Hematopoietic multipotent progenitor cell treated with erythropoietin and hydrocortisone succinate and interleukin-3 and kit ligand, for 8 days (in vitro differentiated cells): ENCODE measurements at places on chromosomes 1 and 21.

GRCh38 chr1:169941982-169942830, 48.5 kb upstream of the SCYL3 start:
- DNase-seq: no peak

DNA sequence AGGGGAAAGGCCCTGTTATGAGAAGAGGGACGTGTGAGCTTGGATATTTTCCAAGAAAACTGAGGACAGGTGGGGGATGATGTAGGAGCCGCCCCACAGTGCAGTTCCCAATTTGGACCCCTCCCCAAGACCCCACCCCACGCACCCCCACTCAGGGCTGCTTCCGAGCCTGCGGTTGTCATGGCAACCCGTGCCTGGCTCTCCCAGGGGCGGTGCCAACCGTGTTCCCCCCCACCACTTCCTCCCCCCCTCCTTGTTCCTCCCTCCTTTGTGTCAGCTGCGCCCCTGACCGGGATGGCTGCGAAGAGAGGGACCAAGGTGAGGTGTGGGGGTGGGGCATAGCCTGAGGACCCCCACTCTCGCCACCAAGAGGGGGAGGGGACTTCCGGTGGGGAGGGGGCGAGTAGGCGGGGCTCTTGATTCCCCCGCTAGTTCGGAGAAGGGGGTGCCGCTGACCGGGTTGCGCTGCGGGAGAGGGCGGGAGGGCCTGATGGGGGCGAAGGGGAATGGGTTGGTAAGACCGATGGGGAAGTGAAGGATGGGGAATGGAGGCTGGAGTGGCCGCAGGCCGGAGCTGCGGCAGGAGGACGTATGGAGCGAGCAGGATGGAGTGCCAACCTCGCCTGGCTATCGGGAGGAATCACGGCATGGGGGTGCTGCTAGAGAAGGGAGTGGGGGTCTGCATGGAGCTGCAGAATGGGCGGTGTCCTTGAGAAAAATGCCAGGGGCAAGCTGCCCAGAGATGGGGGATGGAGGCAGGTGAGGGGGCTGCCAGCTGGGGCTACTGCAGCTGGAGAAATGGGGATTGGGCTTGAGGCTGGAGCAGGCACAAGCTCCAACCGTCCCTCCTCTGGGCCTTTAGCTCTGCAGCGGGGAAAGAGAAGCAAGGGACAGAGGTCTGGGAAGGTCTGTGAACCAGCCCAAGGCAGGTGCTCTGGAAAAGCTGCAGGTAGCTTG, 953 bp downstream of the TRIM46 start:
- DNase-seq: peak; percentile 30

GRCh38 chr1:59322814-59323213, 25.9 kb downstream of the FGGY start:
- DNase-seq: no peak

DNA sequence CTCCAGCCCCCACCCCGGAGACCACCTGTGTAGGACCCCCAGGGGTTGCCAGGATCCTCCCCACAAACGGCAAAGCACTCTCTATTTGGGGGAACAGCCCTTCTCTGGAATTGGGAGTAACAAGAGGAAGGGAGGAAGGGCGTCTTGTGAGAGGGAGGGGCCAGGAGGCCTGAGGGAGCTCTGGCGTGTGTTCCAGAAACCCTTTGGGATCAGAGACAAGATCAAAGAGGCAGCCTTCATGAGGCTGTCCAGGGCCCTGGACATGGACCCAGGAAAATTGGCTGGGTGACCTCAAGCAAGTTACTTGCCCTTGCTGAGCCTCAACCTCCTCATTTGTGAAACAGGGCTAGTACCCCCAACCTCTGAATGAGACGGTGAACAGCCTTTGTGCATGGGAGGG, 18.1 kb upstream of the ECE1 start:
- DNase-seq: no peak

- no peak for DNase-seq
These were observed 56.7 kb upstream of the B3GALT5 start for GRCh38 chr21:39555911-39556590.

GRCh38 chr1:96104906-96105305, 616.7 kb upstream of the PTBP2 start:
- DNase-seq: no peak

DNA sequence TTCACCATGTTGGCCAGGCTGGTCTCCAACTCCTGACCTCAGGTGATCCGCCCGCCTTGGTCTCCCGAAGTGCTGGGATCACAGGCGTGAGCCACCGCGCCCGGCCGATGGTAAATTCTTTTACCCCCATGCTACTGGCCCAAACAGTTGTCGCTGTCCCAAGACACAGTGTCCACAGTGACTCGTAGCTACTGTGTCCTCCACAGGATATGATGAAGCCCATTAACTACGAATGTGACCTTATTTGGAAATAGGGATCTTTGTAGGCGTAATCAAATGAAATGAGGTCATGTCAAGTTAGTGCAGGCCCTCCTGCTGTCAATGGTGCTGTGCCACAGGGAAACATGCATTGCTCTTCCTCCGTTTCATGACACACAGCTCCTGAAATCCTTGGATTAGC, 8.5 kb downstream of the FNDC10 start:
- no peak for DNase-seq

DNA sequence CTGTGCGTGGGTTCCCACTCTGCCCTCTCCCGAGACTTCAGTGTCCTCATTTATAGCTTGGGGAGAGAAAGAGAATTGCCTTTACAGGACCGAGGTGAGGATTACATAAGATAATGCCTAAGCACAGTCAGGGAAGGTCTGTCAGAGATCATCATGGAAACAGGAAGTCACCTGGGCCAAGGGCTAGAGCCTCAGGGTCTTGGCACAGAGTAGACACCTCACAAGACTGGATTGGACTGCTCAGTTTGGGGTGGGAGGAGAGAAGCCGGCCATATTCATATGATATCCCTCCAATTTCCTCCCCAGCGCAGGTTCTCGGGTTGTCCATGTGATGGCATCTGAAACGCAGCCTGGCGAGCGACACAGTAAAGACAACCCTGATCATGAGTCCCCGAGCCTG, 3.8 kb downstream of the CNR2 start:
- DNase-seq: no peak

GRCh38 chr1:112298558-112298957, 97.5 kb upstream of the CTTNBP2NL start:
- peak; percentile 56 for DNase-seq

DNA sequence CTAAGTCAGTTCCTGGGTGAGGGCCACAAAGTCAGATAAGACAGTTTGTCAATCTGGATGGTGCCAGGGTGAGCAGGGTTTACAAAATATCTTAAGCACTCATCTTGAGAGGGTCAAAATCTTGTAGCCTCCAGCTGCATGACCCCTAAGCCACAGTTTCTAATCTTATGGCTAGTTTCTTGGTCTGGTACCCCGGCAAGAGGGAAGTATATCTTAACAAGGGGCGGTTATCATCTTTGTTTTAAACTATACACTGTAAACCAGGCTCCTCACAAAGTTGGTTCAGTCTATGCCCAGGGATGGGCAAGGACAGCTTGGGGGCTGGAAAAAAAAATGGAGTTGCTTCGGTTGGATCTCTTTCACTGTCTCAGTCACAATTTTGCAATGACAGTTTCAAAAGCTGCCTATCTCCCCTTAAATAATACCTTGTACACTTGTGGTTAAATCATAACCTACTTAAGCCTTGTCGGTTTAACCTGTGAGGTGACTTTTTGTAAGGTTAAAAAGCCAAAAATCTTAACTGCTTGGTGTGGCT, 7.8 kb upstream of the CD46 start:
- DNase-seq: peak; percentile 66

GRCh38 chr1:147099192-147099591, 73.1 kb downstream of the PRKAB2 start:
- DNase-seq: no peak

GRCh38 chr1:82013702-82014101, 213.0 kb downstream of the ADGRL2 start:
- no peak for DNase-seq

- DNase-seq: no peak
These were observed 53.1 kb downstream of the DIPK1A start for GRCh38 chr1:92907949-92908684.

- no peak for DNase-seq
These were observed 555.2 kb downstream of the LMO4 start for GRCh38 chr1:87883906-87884305.

DNA sequence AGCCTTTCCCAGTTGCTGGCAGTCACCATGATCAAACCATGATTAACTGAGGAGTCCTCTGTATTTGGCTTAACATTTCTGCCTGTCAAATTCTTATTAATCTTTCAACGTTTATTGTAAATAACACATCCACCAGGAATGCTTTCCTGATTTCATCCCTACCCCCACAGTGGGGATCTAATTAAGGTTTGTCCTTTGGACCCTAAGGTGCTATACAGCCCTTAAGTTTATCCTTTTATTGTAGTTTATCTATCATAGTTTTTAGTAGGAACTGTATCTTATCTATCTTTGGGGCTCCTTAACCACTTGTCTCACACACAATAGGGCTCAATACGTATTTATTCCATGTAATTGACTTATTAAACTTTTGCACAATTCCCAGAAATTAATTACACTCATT, 61.0 kb downstream of the SPATA46 start:
- no peak for DNase-seq

GRCh38 chr21:35932232-35932911, 128.0 kb downstream of the SETD4 start:
- DNase-seq: peak; percentile 32
